Stimulated activated CD8-positive, alpha-beta memory T cell treated with anti-CD3 and anti-CD28 coated beads, Interleukin-7, amount 100 ng/mL, for 1 hour (primary cell): ENCODE measurements at places on chromosomes 5 and 9.

DNA sequence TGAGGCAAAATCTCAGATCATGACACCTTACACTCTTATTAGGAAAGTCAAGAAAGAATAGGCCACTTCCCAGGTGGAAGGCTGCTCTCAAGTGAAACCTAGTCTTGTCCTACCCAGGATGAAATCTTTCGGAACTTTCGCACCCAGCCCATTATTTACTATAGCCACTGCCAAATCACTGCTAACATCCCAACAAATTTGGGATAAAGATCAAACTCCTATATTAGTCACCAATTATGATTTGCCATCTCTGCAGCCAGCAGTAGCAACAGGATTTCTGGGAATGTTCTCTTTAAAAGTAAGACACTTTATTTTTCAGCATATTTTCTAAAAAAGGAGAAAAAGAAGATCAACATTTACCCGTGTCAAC lies 224.6 kb downstream of the GAS1 start:
- DNase-seq = no peak

DNA sequence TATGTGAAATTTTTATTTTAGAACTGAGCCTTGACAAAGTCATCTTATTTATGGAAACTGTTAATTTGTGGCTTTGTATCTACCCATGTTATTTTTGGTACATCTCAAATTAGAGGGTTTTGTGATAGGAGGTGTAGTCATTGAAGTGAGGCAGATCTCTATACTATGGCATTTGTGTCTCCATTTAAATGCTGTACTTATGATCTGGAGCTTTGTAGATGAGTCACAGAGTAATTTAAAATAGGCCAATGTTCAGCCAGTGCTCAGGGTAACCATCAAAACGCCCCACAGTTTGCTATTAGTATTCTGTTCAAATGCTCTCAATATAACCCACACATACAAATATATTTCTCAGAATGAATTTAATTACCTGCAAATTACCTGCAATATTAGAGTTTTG lies 351.5 kb upstream of the KLF9 start:
- DNase-seq = no peak

GRCh38 chr5:43753069-43753468 lies 150.1 kb downstream of the NNT start:
- DNase-seq = no peak

DNA sequence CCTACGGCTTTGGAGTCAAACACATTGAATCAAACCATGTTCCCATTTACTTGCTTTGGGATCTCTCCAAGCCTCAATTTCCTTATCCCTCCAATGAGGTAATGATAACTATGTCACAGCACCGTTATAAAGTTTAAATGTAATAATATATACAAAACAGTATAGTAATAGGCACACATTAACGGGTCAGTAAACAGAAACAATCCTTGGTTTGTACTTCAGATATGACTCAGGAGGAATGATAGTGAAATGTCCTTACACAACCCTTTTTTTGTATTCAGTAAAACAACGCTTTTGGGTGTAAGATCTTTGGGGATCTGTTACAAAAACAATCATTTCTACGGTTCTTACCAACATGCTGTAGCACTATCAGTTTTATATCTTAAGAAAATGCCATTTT lies 178.5 kb upstream of the GNA14 start:
- DNase-seq = no peak
